Stimulated activated CD4-positive, alpha-beta T cell treated with anti-CD3 and anti-CD28 coated beads, Interleukin-1b, Interleukin-23, amount 100 ng/mL, for 4 hours (primary cell): ENCODE measurements at places on chromosomes 4 and X.

DNA sequence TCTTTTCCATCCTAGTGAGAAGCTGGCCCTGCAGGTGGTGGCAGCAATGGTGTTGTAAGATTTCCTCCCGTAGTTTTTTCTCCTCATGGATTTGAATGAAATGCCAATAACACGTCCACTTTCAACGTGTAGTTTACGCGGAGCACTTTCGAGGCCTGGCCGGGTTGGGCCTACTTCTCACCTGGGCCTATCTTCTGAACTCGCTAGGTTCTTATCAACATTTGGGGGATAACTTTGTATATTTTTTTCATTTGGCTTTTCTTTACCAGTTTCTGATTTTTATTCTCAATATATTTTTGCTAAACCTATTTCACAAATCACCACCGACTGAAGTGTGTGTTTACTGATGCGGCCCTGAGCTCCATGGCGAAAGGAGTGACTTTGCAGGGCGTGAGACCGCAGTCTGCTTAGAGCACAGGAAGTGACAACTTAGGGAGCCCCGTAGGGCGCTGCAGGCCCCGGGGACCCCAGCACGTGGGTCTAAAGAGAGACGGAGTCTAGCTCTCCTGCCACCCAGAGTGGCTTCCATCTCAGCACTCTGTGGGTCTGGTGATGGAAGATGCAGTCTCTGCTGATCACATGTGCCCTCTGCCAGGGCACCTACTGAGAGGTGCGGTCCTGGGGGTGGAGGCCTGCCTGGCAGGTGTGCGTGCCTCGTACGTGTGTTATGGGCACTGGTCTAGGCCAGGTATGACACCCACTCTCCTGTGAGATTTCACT lies 29.1 kb downstream of the NELFA start:
- no peak for DNase-seq

GRCh38 chrX:40644821-40645358 lies 2.5 kb downstream of the CXorf38 start:
- no peak for DNase-seq

GRCh38 chr4:156901871-156902270 lies 69.7 kb downstream of the PDGFC start:
- no peak for DNase-seq

- no peak for DNase-seq
These were observed 26.2 kb downstream of the ZNF827 start for GRCh38 chr4:145912376-145912775.

GRCh38 chr4:76213415-76214176 lies at the start of gene SCARB2:
TSS of gene SCARB2 (minus strand) at chr4:76213824. CDS start at chr4:76213543, 281 bp downstream.
- peak; percentile 33 for DNase-seq

DNA sequence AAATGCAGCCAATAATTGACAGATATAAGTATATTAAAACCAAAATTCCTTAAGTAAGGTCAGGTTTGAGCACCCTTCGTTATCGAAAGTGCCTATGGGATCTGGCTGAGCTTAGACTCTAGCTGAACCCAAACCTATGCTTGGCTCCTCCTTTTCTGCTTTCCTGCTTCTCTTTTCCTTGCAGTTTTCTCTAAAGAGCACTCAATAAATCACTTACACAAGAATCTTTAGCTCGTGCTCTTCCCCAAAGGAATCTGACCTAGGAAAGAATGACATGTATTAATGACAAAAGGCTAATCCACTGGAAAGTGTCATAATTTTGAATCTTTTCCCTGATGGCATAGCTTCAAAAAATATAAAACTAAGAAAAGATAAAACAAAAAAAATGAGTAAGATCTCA lies 282.7 kb downstream of the DKK2 start:
- no peak for DNase-seq

- DNase-seq: no peak
These were observed 1850.2 kb upstream of the AGA start for GRCh38 chr4:179292468-179292867.

DNA sequence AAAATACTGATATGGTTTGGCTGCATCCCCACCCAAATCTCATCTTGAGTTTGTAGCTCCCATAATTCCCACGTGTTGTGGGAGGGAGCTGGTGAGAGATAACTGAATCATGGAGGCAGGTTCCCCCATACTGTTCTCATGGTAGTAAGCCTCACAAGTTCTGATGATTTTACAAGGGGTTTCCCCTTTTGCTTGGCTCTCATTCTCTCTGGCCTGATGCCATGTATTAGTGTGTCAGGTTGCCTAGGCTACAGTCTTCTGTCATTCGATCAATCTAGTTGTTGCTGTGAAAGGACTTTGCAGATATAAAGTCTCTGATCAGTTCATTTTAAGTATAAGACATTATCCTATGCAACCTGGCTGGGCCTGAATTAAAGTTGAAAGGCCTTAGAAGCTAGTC lies 209.3 kb upstream of the MAOA start:
- no peak for DNase-seq

DNA sequence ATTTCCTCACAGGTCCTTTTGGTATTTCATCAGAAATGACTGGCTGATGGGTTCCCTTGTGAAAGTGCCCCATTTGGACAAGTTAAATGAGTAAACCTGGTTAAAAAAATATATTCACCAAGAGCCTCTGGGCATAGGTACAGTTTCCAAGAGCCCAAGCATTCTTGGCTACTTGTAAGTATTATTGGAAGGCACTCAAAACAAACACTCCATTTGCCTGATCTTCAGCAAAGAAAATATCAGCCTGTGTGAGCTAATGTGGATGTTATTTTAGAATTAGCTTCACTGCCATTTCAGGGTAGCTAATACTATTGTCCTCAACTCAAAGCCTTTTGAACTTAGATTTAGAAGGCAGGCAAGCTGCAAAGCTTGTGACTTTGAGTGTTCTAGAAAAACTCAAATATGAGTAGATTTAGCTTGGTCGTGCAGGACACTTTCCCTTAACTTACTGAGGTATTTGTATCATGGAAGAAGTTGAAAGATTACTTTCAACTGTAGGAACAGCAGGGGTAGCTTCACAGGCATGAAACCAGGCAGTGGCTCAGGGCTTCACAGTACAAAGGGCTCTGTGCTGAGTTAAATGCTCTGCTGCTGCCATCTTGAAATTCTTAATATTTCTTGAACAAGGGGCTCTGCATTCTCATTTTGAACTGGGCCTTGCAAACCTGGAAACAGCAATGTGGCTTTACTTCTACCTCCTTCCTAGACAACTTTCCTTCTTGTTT lies 177.2 kb downstream of the AMELX start:
- DNase-seq: no peak
